PC-3 (cell line): ENCODE measurements at places on chromosomes 7 and 10. TPM values are rescaled to one million over a fixed set of nuclear protein-coding genes. Genes with fewer than 3 reads are reported as not detected.

Gene INHBA
- total RNA-seq = 55.3 and 70.1 TPM in 2 replicates

Gene FEZF1
- not detected in 2 replicates for total RNA-seq

Gene C10orf67
- total RNA-seq = 0.15 and 0.29 TPM in 2 replicates

Gene DNTT
- total RNA-seq = not detected in 2 replicates

Gene PTF1A
- total RNA-seq = not detected in 2 replicates

Gene TEX47
- not detected in 2 replicates for total RNA-seq

Gene C10orf105
- not detected in 2 replicates for total RNA-seq

Gene SPDYE9
- total RNA-seq = not detected in 2 replicates

Gene CTAGE15
- total RNA-seq = 0.29 and 1.3 TPM in 2 replicates

Gene GBX1
- total RNA-seq = not detected in 2 replicates

Gene ABCB4
- not detected in 2 replicates for total RNA-seq

GRCh38 chr10:98885378-98885777, 350.3 kb downstream of the HPSE2 start:
- DNase-seq = no peak
- no peaks in the 10 kb centered on the region for H3K36me3 ChIP-seq
- no peak overlapping the region for H3K27ac ChIP-seq
- H3K27me3 ChIP-seq = no peaks in the 10 kb centered on the region

DNA sequence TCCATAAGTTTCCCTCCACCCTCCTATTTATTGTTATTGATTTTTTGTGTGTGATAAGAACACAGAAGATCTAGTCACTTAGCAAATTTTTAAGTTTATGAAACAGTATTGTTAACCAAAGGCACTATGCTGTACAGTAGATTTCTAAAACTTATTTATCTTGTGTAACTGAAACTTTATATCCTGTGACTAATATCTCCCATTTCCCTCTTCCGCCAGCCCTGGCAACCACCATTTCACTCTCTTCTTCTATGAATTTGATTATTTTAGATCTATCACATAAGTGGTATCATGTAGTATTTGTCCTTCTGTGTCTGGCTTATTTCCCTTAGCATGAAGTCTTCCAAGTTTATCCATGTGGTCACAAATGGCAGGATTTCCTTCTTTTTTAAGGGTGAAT, 144.3 kb upstream of the INHBA start:
- H3K4me1 ChIP-seq = no peaks in the 10 kb centered on the region
- H3K4me3 ChIP-seq = no peak overlapping the region
- DNase-seq = no peak
- H3K27ac ChIP-seq = no peak overlapping the region
- H3K27me3 ChIP-seq = no peaks in the 10 kb centered on the region
- H3K36me3 ChIP-seq = no peaks in the 10 kb centered on the region

DNA sequence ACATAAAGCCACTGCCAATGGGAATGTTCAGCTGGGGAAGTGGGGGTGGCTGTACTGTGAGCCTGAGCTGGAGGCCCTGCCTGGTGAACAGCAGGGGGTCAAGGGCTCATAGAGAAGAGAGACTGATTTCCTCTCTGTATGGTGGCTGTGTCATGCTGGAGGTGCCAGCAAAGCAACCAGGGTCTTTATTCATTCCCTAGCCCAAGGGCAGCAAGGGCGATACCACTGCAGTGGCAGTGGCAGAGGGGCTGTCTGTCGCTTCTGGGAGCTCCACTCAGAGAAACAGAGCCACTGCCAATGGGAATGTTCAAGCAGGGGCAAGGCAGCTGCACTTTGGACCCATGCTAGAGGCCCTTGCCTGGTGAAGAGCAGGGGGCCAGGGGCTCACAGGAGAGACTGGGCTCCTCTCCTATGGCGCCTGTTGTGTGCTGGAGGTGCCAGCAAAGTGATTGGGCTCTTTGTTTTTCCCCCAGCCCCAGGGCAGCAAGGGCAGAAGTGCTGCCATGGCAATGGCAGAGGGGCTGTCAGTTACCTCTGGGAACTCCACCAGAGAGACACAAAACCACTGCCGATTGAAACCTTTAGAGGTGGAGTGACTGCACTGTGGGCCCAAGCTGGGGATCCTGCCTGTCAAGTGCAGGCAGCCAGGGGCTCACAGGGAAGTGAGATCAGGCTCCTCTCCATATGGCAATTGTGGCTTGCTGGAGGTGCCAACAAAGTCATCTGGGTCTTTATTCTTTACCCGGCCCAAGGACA, 545.1 kb downstream of the SH2D4B start:
- no peak for DNase-seq
- no peaks in the 10 kb centered on the region for H3K36me3 ChIP-seq
- H3K27me3 ChIP-seq = no peaks in the 10 kb centered on the region
- no peaks in the 10 kb centered on the region for H3K4me1 ChIP-seq
- H3K27ac ChIP-seq = no peak overlapping the region

DNA sequence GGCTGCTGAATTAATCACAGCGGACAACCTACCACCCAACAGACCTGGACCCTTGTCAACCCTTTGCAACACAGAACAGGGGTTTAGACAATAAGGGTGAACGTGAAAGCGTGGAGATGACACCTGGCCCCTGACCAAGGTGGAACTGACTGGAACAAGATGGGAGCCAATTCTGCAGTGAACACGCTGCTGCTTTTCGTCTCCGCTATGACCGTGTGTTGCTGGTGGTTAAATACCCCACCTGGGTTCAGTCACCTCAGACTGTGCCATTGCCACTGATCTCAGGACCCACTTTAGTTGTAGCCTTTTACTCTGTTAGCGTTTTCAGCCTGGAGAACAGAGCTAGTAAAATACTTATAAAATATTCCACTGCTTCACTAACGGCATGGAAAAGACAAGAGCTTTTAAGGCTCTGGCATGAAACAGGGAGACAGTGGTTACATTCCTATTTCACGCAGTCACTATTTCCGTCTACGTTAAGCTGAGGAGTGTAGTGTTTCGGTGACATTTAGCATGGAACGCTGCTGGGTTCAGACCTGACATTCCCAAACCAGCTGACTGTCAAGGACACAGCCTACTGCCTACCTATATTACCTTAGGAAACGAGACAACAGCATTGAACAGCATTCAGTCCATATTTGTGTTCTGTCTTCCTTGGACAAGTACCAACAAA, 119.5 kb upstream of the PRSS1 start:
- peak; percentile 17 for DNase-seq
- H3K36me3 ChIP-seq = no peaks in the 10 kb centered on the region
- no peaks in the 10 kb centered on the region; the same call in 1 of the 2 replicates for H3K4me1 ChIP-seq
- H3K4me3 ChIP-seq = no peak overlapping the region
- H3K27me3 ChIP-seq = no peaks in the 10 kb centered on the region

- H3K36me3 ChIP-seq = no peaks in the 10 kb centered on the region
- H3K4me3 ChIP-seq = no peak overlapping the region
- no peaks in the 10 kb centered on the region; the same call in 1 of the 2 replicates for H3K4me1 ChIP-seq
- H3K27me3 ChIP-seq = no peaks in the 10 kb centered on the region
These were observed 25.4 kb upstream of the GATAD1 start for GRCh38 chr7:92421676-92422435.

- DNase-seq = peak; percentile 28
- H3K36me3 ChIP-seq = no peaks in the 10 kb centered on the region
- H3K27me3 ChIP-seq = no peaks in the 10 kb centered on the region
- H3K27ac ChIP-seq = no peak overlapping the region
- no peak overlapping the region for H3K4me3 ChIP-seq
These were observed 32.1 kb downstream of the LRRC27 start for GRCh38 chr10:132363921-132364593.

DNA sequence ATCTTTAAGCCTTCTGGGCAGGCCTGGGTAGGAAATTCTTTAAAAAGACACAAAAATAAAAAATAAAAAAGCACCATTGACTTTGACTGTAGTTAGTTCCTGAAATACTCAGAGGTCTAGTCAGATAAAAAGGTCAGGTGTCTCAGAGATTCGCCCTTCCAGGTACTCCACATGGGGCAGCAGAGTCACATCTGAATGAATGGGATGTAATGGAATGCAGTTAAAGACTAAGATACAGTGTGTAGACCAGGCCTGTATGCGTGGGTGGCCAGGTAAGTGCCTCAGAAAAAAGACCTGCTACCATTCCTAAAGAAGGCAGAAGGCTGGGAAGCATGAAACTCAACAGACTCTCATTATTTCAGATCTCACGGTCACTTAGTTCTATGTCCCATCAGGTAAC, 68.6 kb upstream of the SEM1 start:
- no peaks in the 10 kb centered on the region for H3K36me3 ChIP-seq
- no peak overlapping the region for H3K4me3 ChIP-seq
- peak; percentile 22 for DNase-seq
- no peaks in the 10 kb centered on the region for H3K4me1 ChIP-seq

DNA sequence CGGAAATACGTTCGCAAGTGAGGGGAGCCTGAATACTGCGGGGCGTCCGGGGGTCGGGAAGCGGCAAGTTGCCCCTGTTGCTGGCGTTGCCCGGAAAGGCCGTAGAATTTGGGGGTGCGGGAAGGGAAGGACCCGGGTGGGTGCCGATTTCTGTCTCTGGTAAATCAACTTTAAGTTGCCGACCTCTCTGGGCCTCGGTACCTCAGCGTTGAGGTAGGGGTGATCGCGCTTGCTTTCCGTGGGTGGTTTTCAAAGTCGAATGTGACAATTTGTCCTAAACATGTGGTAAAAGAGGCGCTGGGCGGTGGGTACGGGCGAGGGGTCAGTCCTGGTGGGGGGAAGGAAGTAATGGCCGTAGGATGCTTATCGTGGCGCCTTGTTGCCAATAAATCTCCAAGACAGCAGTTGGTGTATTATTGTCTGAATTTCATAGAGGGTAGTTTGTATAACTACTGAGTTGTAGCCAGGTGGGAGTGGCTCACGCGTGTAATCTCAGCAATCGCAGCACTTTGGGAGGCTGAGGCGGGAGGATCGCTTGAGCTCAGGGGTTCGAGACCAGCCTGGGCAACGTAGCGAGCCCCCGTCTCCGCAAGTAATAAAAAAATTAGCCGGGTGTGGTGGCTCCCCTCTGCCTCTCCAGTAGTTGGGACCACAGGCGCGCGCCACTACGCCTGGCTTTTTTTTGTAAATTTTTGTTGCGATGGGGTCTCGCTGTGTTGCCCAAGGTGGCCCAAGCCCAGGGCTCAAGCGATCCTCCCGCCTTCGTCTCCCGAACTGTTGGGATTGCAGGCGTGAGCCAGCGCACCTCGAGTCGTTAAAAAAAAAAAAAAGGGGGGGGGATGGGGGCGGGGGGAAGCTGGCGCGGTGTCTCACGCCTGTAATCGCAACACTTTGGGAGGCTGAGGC, 644 bp downstream of the BUD23 start:
- H3K27ac ChIP-seq = peak overlapping the region; percentile 38
- H3K36me3 ChIP-seq = peaks cover 23% of the 10 kb centered on the region
- H3K4me3 ChIP-seq = peak overlapping the region; percentile 97
- no peak for DNase-seq

GRCh38 chr7:139026551-139026950, 9.3 kb downstream of the ZC3HAV1L start:
- H3K4me1 ChIP-seq = no peaks in the 10 kb centered on the region
- no peak for DNase-seq
- H3K27ac ChIP-seq = no peak overlapping the region
- H3K36me3 ChIP-seq = peaks cover 53% of the 10 kb centered on the region

DNA sequence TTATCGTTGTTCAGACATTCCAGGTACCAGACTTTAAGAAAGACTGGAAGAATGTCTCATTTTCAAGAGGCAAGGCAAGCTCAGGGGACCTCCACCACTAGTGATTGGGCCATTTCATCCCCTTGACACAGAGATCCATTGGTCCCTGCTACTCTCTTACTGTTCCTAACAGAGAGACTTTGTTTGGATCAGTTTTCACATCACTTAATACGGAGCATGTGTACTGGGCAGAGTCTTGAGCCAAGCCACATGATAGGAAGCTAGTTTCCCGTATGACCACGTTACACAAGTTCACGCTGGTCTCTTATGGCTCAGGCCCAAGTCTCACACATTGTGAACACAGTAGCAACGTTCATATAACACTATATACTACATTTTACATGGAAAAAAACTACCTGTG, 269.9 kb downstream of the BAMBI start:
- no peaks in the 10 kb centered on the region for H3K27me3 ChIP-seq
- no peaks in the 10 kb centered on the region for H3K36me3 ChIP-seq
- no peak for DNase-seq

GRCh38 chr10:12471135-12471534, 121.8 kb downstream of the CAMK1D start:
- H3K4me1 ChIP-seq = peaks cover 6% of the 10 kb centered on the region; the same call in 1 of the 2 replicates
- H3K27me3 ChIP-seq = no peaks in the 10 kb centered on the region
- no peak overlapping the region for H3K4me3 ChIP-seq
- H3K36me3 ChIP-seq = no peaks in the 10 kb centered on the region
- H3K27ac ChIP-seq = no peak overlapping the region
- no peak for DNase-seq

GRCh38 chr10:21509341-21510240, 15.9 kb downstream of the SKIDA1 start:
- H3K27ac ChIP-seq = no peak overlapping the region
- DNase-seq = no peak
- H3K27me3 ChIP-seq = no peaks in the 10 kb centered on the region

- DNase-seq = no peak
- H3K27ac ChIP-seq = no peak overlapping the region
- no peaks in the 10 kb centered on the region for H3K36me3 ChIP-seq
- no peaks in the 10 kb centered on the region for H3K4me1 ChIP-seq
These were observed 8.2 kb downstream of the BLNK start for GRCh38 chr10:96263176-96263575.

DNA sequence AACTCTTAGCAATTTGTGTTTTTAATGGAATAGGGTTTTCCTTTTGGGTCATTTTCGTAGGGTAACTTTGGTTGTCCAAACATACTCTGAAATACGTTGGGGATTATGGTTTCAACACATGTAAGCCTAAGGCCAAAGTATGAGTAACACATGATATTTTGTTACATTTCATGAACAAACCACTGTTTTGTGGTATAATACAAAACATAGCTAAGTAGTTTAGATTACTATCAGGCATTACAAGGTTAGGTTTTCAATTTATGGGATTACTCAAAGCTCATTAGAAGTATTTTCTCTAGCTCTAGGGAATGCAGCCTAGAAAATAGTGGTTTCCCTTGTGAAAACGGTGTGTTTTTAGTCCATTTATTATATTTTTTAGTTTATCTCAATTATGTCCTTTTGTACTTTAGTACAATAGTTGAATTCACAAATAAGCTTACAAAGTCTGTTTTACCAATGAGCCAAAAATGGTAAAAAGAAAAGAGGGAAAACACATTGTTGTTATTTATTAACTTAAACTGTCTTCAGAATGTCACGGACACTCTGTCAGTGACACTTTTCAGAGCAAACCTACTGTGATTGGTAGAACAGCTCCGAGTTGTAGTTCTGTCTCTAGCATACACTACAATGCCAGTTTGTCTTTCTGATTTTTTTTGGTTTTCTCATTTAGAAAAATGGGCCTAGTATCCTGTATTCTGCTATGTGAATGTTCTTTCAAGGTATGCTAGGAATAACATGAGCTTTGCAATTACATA, 473.7 kb downstream of the SUGCT start:
- DNase-seq = peak; percentile 69
- H3K36me3 ChIP-seq = no peaks in the 10 kb centered on the region
- H3K4me3 ChIP-seq = no peak overlapping the region
- H3K27ac ChIP-seq = no peak overlapping the region
- H3K4me1 ChIP-seq = peaks cover 11% of the 10 kb centered on the region
- H3K27me3 ChIP-seq = no peaks in the 10 kb centered on the region

DNA sequence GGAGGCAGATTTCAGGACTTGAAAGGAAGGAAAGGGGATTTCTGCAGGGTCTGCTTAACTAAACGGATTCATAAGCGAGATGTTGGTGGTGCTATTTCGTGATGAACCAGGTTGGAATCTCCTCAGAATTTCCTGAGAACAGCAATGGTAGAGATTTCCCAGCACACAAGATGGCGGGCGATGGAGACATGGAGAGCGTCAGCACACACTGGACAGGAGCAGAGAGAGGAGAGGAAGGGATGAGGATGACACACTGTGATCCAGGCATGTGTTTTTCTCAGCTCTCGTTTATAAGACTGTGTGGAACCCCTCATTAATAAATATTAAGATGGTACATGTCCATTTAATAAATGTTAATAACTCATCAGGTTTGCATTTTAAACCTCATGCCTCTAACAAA, 43.9 kb upstream of the LYZL1 start:
- no peak overlapping the region for H3K27ac ChIP-seq
- H3K4me1 ChIP-seq = no peaks in the 10 kb centered on the region
- DNase-seq = no peak
